Colonic mucosa (tissue), 4 donors: ENCODE measurements at places on chromosomes 4 and X. TPM values are rescaled to one million over a fixed set of nuclear protein-coding genes. Genes with fewer than 3 reads are reported as not detected.

- DNase-seq: no peak
Measured at GRCh38 chr4:100391863-100392262, 126.0 kb downstream of the EMCN start.

DNA sequence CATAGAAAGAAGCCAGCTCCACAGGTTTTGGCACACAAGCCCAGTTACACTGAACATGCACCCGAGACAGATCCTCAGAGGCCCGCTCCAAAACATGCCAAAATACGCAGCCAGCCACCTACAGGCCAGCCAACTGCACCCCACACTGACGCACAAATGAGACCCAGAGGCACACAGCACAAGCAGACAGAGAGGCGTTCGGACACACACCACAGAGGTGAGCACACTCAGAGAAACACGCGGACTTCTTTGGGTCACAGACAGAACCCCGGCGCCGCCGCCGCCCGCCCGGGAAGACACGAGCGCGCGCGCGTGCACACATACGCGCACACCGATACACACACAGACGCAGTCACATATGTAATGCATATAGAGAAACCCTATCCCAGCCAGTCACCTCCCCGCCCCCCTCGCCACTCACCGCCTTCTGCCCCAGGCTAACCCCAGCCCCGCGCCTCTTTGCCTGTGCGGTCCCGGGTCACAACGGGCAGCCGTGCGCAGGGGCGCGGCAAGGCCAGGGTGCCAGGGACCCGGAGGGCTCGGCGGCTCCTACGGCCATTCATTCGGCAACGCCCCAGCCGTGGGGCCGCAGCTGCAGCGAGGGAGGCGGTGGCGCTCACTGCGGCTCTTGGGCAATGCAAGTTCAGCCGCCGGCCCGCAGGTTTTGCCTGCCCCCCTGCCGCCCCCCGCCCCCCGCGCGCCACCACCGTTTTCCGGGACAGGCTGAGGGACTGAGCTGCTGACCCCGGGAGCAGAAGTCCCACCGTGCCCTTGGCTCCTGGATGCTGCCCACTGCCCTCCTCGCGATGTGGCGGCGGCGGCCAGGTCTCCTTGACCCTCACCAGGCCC lies 553 bp downstream of the SEPTIN6 start:
- peak; percentile 58 for DNase-seq

- no peak for DNase-seq
Measured at GRCh38 chrX:10050481-10050880, 83.3 kb downstream of the CLDN34 start.

GRCh38 chr4:136831553-136831952 lies 700.7 kb downstream of the PCDH18 start:
- no peak for DNase-seq

The NAP1L3 gene
- total RNA-seq: 1.4 TPM

DNA sequence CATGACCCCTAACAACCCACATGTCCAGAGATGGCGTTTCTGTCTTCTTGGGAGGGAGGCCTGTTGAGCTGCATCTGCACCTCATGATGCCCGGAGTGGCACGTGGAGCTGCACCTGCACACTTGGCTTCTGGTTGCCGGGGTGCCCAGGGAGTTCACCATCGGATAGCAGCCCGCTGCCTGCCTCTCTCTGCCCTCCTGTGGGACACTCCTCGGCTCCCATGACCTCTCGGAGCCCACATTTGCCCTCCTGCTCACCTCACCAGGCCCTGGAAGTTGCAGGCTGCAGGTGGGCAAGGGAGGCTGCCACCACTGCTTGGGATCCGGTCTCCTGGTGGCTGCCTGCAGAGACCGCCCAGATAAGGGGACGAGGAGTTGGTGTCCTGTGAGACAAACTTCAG lies 74.1 kb downstream of the TRAPPC11 start:
- DNase-seq: no peak

The SPACA5 gene
- total RNA-seq: not detected
